NCI-H1930 (cell line): ENCODE measurements at places on chromosomes 3 and 15.

DNA sequence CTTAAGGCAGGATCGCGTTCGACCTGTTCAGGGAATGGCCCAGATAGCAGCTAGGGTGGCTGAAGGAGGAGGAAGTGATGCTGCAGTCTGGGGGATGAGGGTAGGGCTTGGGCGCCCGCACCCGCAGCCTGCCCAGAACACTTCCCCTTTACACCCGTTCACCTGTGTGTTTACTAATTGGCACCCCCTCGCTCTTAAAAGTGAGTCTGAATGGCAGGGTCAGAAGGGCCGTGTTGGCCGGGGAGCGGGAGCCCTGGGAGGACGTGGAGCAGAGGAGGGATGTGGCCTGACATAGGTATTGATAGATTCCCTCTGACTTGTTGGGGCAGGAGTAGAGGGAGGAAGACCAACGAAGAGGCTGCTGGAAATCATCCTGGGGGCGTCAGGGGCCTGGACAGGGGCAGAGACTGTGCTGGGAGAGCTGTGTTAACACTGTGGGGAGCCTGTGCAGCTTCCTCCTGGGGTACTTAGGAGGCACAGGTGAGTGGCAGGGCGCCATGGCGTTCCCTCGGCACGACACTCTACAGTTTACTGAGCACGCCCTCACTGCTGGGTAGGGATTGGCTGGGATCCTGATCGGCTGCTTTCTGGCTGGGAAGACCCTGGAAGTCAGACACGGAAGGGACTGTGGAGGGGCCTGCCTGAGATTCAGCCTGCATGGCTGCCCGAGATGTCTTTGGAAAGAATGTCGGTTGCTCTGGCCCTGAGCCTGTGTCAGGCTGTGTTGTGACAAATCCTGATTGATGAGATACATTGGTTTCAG is 51.7 kb downstream of the SLC6A6 start:
- no peak for DNase-seq

- no peak for DNase-seq
These were observed 151.0 kb downstream of the CHSY1 start for GRCh38 chr15:101100593-101101442.

GRCh38 chr15:43153269-43153668 is 19.9 kb downstream of the TMEM62 start:
- no peak for DNase-seq

DNA sequence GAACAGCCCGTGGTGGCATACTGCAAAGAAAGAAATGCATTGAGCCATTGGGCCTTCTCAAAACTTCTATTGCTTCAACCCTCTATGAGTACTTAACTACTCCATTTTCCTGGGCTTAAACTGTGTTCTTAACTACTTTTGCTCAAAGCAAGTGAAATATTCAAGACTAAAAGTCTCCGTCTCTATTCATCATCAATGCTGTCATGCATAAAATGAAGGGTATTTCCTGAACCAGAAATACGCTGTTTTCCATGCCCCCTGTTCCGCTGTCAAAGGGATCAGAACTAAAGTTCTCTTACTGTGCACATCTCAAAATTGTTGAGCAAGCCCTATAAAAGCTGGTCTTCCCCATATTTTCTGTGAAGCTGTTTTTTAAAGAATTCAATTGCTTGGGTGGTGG is 20.3 kb downstream of the SIAH2 start:
- no peak for DNase-seq

GRCh38 chr3:29291982-29292363 is 11.1 kb downstream of the RBMS3 start:
- DNase-seq: no peak

DNA sequence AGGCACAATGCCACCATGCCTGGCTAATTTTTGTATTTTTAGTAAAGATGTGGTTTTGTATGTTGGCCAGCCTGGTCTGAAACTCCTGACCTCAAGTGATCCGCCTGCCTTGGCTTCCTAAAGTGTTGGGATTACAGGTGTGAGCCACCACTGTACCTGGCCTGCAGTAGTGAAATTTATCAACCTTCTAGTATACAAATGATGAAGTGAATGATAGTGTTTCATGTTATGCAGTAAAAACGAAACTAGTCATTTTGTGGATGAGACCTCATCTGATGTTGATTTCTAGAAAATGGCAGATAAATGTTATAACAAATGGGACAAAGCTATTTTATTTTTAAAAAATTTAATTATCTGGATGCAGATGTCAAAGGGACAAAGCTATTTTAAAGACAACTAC is 32.9 kb downstream of the NXPE3 start:
- DNase-seq: no peak

DNA sequence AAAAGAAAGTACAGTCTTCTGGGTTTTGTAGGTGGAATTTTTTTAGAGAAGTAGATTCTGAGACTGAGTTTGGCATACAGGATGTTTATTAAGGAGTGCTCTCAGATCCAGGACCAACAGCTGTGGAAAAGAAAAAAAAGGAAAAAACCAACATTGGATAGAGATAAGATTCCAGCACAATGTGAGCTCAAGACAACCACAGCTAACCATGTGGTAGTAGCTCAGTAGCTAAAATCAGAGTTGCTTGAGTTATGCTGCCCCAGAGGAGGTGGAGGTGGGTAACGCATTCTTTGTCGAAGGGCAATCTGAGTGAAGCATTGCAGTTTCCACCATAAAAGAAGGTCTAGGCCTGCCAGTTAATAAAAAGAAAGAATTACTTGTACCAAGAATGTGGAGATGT is 904.3 kb downstream of the NSUN3 start:
- DNase-seq: no peak

DNA sequence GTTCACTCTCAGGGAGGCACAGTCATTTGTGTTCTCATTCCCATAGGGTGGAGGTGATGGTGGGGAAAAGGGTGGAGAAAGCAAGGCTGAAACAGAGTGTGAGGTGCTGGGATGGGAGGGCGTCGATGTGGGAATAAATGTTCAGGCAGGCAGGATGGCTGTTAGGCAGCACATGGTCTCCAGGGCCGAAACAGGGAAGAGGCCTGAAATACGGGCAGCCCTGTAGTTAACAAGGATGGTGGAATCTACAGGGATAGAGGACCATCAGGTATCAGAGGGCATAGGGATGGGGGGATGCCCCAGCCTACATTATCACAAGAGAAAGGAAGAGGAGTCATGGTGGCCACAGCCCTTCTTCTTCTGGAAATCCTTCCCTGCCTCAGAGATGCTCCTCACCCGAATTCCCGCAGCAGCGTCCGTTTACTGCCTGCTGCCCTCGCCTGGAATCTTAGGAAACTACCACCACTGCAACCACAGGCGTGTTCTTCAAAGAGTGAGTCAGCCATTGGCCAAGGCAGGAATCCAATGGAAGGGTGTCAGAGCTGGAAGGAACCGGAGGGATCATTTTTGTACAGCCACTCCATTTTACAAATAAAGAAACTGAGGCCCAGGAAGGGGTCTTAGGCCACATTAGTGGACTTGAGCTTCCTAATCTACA is 49.7 kb upstream of the POMGNT2 start:
- DNase-seq: no peak

GRCh38 chr15:85453144-85453872 is 72.9 kb downstream of the AKAP13 start:
- DNase-seq: no peak

DNA sequence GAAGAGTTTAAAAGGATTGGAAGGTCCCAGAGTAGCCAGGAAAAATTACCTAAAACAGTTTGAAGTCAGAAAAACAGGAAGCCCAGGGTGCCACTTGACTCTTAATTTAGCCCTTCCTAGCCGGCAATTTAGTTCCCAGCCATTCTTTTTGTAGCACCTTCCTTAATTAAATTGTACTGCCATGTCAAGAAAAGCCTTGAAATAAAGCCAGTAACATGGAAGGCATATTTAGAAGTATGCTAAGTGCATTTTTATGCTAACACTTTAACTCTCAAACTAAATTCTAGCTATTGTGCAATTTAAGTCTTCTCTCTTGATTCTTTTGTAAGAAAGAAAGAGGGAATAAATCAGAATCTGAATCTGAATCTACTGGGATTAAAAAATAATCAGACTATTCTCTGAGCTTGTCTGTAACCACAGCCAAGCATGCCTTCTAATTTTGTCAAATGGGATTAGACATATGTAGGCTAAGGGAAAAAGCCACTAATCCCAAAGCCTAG is 43.2 kb downstream of the MAP3K13 start:
- no peak for DNase-seq

GRCh38 chr3:43256714-43257461 is 29.5 kb upstream of the SNRK start:
- no peak for DNase-seq
